Right hindlimb (tissue), 1 donor: ENCODE measurements at places on chromosomes 4 and X.

- no peak for DNase-seq
These were observed 110.9 kb downstream of the FHIP1A start for GRCh38 chr4:151519728-151520415.

- no peak for DNase-seq
These were observed 100.7 kb downstream of the EFNB1 start for GRCh38 chrX:68929332-68930150.

DNA sequence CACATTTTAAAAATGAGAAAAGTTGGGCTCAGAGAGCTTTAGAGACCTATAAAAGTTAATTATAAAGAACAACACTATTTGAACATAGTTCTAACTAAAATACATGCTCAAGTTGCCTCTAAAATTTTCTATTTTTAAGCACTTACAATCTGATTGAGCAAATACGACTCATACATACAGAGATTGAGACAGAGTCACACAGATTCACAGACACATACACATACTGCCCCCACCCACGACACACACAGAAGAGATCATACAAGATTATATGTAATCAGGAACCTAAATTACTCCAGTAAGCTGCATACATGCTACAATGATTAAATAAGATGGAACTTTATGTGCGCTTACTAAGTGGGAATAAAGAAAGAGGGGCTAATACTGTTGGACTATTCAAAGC, 2.7 kb upstream of the ASB5 start:
- no peak for DNase-seq

- DNase-seq: no peak
These were observed 12.3 kb downstream of the SCARB2 start for GRCh38 chr4:76201276-76201675.

GRCh38 chr4:170388255-170388654, 298.5 kb upstream of the AADAT start:
- no peak for DNase-seq

- no peak for DNase-seq
These were observed 28.3 kb downstream of the CHRNA9 start for GRCh38 chr4:40363382-40363920.
